ENCODE measurements at places on chromosomes 7 and 10.

GRCh38 chr7:149783386-149784250 is 10.2 kb upstream of the ZNF467 start:
- no peak for DNase-seq

DNA sequence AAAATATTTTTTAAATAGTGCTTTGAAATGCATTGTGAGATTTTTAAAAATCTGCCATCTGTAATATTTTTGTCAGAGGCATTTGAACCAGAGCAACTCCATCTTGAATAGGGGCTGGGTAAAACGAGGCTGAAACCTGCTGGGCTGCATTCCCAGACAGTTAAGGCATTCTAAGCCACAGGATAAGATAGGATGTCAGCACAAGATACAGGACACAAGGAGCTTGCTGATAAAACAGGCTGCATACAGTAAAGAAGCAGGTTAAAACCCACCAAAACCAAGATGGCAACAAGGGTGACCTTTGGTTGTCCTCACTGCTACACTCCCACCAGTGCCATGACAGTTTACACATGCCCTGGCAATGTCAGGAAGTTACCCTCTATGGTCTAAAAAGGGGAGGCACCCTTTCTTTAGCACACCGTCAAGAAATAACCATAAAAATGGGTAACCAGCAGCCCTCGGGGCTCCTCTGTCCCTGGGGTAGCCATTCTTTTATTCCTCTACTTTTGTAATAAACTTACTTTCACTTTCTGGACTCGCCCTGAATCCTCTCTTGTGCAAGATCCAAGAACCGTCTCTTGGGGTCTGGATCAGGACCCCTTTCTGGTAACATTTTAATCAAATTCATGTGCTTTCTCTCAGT is 273.7 kb downstream of the SEMA3D start:
- no peak for DNase-seq

GRCh38 chr10:34032564-34032963 is 698.1 kb upstream of the NRP1 start:
- DNase-seq, result no peak

- DNase-seq, result no peak
Observed at GRCh38 chr10:70510904-70511303, 32.3 kb downstream of the PALD1 start.

GRCh38 chr7:131721660-131722059 is 165.2 kb upstream of the PODXL start:
- DNase-seq, result no peak

- DNase-seq, result no peak
Observed at GRCh38 chr10:128130051-128130450, 3.8 kb upstream of the MKI67 start.

DNA sequence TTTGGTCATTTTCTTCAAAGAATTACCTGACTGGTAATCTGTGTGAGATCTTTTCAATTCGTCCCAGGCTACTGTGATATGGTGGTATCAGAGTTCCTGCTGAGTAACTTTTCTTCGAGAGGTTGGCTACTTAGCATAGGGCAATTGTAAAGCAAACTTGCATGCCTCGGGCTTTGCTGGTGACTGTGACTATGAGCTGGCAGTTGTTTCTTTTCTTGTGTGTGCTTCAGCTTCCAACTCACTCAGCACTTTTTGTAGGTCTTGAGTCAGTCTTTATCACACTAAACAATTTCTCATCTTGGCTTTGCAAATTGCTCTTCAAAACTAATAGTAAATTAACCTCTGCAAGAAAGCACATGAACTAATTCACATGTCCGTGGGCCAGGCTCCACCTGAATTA is 44.3 kb downstream of the PRR15 start:
- no peak for DNase-seq

DNA sequence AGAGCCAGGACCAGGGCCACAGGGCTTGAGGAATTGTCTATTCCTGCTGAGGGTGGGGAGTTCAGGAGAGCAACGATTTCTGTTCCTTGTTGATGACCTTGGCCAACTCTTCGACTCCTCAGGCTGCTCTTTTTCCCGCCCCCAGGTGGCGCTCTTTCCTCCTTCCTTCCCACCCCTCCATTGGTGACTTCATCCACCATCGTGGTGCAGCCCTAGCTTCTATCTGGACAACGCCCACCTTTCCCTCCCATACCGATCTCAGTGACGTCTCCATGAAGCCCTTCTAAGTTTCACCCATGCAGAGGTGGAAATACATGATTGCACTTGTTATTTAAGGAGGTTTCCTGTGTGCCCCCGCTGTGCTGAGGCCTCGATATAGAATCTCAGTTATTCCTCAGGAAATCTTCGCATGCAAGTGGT is 22.1 kb upstream of the CARD11 start:
- DNase-seq, result peak; percentile 33

DNA sequence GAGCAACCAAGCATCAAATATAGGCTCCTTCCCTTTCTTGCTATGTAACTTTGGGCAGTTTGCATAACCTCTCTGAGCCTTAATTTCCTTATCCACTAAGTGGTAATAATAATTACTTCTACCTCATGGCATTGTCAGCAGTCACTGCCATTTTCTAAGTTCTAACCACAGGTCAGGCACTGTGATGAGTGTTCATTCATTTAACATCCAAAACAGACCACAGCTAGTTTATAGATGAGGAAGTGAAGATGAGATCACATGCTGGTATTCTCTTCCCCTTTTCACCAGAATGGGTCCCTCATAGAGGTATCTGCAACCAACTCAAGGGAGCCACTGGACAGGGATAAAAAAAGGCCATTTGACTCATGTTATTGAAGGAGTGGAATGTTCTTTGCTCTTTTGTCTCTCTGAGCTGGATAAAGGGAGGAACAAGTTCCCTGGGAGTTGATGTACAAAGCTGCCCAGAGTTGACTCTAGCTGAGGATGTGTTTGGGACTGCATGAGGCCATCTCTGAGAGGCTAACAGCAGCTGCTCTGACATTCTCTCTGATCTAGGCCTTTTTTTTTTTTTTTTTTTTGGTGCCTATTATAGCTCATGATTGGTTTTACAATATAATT is 65.0 kb downstream of the DNAJC12 start:
- no peak for DNase-seq

DNA sequence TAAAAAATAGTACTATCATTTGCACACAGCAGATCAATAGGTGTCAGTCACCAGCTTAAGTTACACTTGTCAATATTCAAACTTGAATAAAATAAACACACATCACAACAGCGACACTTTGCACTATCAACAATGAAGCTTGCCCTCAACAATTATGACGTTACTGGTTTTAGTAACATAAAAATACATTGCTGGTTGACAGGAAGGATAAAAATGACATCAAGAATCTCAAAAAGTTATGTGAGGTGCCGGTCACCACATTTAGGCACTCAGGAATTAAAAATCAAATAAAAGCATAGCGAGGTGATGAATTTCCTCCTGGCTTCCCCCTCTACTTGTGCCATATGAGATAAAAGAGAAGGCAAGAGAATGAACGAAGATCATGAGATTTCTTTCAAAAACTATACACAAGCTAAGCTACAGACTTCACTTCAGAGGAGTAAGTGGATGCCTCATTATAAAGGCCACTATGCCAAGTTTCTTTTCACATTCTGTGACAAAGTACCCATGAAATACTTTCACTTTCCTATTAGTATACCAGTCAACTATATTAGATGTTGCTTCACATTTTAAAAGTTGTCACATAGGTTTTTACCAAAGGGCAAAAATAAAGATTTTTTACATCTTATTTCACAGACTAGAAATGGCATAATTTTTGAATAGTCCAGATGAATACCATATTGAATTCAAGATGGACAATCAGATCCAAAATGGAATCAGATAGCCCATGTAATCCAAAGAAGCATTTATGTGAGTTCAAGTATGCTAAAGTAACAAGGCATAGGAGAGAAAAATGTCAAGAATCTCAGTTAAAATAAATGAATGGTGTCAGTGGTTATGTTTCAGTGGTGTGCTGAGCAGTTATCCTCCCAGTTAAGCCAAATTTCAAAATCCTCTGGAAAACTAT is 3.6 kb downstream of the CCDC71L start:
- no peak for DNase-seq

- no peak for DNase-seq
Observed at GRCh38 chr7:2278026-2278425, 36.0 kb downstream of the NUDT1 start.

DNA sequence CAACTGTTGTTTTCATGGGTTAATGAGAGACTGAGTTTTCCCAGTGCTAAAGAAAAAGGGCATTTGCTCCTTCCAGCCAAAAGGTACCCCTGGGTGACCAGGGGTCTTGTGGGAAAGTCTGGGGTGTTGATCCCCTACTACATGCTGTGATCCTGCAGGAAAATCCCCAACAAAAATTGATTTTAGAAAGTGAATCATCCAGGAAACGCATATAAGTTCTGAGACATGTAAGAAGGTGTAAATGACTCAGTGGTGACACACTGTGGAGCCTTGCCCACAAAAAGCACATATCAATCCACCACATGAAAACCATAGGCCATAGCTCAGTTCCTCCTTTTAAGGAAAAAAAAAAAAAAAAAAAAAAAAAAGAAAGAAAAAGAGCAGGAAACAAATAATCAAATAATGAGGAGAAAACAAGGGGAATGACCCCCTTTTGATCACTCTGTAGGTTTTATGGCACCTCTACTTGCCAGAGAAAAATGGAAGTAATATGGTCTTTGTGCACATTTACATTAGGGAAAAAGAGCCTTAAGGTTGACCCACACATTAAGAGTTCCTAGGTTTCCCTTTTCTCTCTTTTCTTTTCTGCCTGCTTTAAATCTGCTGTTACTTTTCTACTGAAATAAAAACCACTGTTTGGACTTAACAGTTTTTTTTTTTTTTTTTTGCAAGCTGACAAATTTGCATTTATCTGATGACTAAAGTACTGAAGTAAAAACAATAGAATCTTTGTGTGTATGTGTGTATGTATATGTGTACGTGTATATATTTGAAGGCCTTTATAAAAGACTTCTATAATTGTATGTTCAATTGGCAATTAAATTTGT is 386.0 kb downstream of the KIF20B start:
- no peak for DNase-seq
